ENCODE measurements at places on chromosomes 16 and 17.
A peak's percentile ranks its signal among the peaks of the same experiment; 100 is the strongest.

DNA sequence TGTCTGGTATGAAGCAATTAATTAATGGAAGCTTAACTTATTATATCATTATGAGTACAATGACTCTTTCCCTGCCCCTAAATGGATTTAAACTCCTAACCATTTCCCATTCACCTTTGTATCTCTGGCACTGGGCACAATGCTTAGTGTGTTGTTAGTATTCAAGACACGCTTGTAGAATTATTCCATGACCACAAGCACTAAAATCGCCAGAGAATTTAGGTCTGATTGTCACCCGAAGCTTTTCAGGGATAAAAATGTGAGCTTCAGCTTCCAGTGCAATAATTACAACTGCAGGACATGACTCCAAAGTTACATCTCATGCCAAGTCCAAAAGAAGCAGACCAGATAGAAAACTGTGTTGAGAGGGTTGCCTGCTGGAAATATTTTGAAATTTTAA is 101.6 kb downstream of the CDH8 start:
- no peak for DNase-seq

DNA sequence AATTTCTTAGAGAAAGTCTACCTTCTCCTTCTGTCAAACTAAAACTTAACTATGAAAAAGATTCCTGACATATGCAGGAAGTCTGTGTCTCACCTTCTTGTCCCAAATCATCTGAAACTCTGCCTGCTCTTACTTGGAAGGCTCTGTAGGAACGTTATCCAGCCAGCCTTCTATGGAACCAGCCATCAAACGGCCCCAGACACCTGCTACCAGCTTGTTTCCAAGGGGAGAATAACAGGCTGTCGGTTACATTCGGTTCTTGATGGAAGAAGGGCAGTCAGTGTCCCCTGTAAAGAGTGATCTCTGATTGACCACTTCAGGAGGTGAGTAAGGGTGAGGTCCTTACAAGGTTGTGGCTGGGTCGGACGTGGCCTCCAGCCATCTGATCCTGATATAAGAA is 1.7 kb downstream of the ADAMTS18 start:
- DNase-seq: no peak

- DNase-seq: peak; percentile 14
Measured at GRCh38 chr16:66717112-66717675, 20.7 kb upstream of the CMTM4 start.

GRCh38 chr17:81523402-81524038 is 4.7 kb upstream of the FSCN2 start:
- DNase-seq: no peak

- no peak for DNase-seq
Measured at GRCh38 chr17:40224718-40225550, 5.8 kb downstream of the WIPF2 start.

DNA sequence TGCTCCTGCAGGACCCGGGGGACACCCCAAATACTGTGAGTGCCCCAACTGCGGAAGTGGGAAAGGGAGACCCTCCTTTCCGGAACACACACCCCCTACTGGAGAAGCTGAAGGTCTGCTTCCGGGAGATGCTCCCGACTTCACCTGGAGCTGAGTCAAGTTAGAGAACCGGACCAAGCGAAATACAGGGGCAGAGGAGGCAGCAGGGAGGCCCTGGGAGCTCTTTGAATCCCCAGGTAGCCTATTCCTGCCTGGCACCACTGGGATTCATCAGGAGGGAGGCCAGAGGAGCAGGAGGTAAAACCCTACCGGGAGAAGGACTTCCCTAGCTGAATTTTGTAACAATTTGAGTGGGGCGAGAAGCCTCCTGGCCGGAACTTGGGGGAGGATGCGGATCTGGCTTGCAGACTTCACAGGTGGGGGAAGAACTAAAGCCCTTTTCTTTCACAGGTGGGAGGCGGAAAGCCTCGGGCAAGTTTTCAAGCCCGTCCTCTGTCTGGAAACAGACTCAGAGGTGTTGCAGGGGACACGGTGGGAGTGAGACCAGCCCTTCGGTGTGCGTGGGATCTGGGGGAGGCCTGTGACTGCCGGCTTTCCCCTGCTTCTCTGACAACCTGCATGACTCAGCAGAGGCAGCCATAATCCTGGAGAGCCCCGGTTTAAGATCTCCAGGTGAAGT is 22.4 kb upstream of the TEKT1 start:
- peak; percentile 39 for DNase-seq
